ENCODE measurements at places on chromosomes 1 and 21.
A peak's percentile ranks its signal among the peaks of the same experiment; 100 is the strongest.

DNA sequence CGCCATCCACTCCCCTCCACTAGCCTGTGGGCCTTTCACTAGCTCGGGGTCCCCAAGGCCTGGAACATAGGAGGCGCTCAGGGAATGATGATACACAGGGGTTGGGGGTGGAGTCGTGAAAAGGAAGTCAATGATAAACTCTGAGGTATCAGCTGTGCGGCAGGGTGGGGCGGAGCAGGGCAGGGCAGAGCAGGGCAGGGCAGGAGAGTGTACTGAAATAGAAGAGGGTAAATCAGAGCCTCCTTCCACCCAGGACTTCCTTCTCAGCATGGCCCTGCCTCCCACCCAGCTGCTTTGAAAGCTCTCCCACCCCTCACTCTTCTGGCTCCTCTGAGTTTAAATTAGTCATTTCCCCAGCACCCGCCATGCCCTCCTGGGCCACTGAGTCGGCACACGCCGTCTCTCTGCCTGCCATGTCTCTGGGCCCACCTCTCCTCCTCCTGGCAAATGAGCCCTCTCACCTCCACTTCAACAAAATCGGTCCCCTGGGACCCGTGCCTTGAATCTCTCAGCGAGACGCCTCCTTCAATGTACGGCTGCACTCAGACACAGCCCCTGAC is 16.9 kb downstream of the CAPZB start:
- DNase-seq: peak; percentile 68

DNA sequence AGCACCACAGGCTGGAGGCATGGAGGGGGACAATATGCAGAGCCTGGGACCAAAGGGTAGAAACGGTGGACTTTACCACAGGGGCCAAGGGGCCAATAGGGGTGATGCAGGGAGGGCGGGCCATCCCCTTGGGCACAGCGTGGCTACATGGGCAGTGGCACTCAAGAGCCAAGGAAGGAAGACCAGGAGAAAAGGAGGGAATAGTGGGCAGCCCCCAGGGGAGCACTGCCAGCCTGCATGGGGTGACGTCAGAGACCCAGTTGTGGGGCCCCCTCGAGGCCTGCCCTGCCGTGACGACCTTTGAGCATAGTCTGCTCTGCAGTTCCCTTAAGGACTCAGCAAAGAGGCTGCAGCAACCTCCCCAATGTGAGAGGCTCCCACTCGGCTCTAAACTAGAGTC is 95.5 kb upstream of the TMPRSS2 start:
- DNase-seq: no peak

DNA sequence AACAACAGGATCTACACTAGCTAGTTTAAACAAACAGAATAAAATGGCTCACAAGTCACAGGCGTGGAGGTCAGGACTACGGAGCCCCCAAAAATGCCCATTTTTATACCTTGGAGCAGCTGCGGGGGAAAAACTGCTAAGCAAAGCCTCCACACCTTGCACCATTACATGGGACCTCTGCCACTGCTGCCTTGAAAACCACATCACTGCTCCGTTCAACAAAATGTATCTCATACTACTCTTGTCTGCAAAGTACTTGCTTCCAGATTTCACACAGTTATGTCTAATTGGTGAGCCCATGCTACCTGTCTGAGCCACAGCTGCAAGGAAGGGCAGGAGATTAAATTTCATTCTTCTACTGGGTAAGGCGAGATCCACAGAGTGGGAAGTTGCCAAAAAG is 24.4 kb downstream of the MRPL39 start:
- DNase-seq: peak; percentile 28

GRCh38 chr1:154502066-154502743 is at the start of the genes SHE and TDRD10:
Gene SHE (minus strand): TSS chr1:154502412. CDS start chr1:154502026, 386 bp downstream.
Gene TDRD10 (plus strand): TSS chr1:154502219. CDS start chr1:154506904, 4,685 bp downstream.
- peak; percentile 23 for DNase-seq

DNA sequence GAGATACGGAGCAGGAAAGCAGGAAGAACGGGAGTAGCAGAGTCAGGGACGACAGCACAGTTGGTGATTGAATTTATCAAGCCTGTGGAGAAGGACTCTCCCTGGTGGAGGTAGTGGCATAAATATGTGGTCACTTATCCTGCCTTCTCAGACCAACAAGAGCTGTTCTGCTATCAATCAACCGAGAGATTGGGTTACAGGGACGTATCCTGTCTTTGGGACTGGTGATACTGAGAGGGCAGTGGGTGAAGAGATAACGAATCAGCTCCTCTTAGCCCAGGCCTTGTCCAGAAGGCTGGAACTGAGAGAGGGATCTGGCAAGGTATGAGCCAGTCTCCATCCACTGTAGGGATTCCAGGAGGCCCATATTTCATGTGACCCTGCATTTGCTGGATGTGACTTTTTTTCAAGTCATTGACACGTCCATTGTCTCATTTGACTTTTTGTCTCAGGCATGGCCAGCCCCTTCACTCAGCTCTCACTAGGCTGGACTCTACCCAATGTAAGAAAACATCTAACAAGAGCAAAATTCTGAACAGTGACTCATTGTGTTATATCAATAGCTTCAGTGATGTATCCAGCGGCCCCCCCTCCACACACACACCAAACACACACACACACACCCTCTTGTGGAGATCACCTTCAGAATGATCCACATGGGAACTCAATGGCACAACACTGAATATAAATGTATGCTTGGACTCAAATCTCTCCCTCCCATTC is 11.3 kb downstream of the C1orf116 start:
- DNase-seq: no peak

GRCh38 chr1:236864996-236865817 is 70.1 kb downstream of the MTR start:
- DNase-seq: no peak

GRCh38 chr21:36306872-36307534 is 13.0 kb upstream of the MORC3 start:
- no peak for DNase-seq

DNA sequence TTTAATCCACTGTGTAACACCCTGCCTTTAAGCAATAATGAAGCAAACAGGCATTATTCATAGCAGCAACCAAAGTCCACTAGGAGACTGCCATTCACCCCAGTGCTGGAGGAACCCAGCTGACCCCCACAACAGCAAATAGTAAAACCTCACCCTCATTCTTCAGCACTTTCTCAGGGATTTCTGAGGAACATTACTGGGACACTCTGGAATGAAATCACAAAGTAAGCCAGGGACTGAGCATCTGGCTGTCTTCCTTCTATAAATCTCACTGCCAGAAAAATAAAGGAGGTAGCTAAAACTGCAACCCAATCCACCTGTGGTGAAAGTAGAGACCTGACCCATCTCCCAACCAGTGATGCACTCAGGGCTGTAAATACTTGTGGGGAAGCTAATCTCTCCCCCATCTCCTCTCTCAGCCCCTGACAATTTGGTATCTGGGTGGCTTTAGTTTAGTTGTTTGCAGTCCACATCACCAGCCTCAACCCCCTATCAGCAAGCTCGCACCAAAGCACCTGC is 47.1 kb downstream of the COL6A1 start:
- no peak for DNase-seq

- no peak for DNase-seq
These were observed 47.8 kb downstream of the TCP10L start for GRCh38 chr21:32537569-32537881.

GRCh38 chr1:231638647-231639046 is 12.1 kb downstream of the DISC1 start:
- no peak for DNase-seq

- DNase-seq: no peak
These were observed 1.2 kb downstream of the RSRP1 start for GRCh38 chr1:25245809-25246599.

Measured in stimulated activated naive CD8-positive, alpha-beta T cell treated with anti-CD3 and anti-CD28 coated beads, Interleukin-15, Interleukin-2, amounts not matched to agents 100 U/mL and 50 U/mL, for 24 hours (primary cell).